ENCODE measurements at places on chromosomes 12 and 14.

- DNase-seq = no peak
Observed at GRCh38 chr14:35878272-35879150, 52.4 kb downstream of the BRMS1L start.

GRCh38 chr14:79383031-79383430 is 828.3 kb downstream of the DIO2 start:
- no peak for DNase-seq

- DNase-seq = no peak
Observed at GRCh38 chr14:51834240-51834639, 26.2 kb upstream of the GNG2 start.

DNA sequence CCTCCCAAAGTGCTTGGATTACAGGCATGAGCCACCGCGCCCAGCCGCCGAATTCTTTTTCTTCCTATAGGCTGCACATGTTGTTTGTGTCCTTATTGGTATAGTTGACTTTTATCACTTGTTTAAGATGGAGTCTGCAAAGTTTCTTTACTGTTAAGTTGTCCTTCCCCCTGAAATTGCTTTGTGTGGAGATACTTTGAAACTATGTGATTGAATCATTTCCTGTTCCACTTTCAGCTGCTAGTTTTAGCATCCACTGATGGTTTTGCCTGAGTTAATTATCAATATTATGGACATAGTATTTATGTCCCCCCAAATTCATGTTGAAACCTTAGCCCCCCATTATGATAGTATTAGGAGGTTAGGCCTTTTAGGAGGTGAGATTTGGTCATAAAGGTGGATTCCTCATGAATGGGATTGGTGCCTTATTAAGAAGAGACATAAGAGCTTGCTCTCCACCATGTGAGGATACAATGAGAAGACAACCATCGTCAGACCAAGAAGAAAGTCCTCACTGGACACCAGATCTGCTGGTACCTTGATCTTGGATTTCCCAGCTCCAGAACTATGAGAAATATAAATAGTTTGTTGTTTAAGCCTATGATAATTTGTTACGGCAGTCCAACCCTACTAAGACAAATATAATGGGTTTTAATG is 34.9 kb downstream of the PPHLN1 start:
- DNase-seq = no peak

DNA sequence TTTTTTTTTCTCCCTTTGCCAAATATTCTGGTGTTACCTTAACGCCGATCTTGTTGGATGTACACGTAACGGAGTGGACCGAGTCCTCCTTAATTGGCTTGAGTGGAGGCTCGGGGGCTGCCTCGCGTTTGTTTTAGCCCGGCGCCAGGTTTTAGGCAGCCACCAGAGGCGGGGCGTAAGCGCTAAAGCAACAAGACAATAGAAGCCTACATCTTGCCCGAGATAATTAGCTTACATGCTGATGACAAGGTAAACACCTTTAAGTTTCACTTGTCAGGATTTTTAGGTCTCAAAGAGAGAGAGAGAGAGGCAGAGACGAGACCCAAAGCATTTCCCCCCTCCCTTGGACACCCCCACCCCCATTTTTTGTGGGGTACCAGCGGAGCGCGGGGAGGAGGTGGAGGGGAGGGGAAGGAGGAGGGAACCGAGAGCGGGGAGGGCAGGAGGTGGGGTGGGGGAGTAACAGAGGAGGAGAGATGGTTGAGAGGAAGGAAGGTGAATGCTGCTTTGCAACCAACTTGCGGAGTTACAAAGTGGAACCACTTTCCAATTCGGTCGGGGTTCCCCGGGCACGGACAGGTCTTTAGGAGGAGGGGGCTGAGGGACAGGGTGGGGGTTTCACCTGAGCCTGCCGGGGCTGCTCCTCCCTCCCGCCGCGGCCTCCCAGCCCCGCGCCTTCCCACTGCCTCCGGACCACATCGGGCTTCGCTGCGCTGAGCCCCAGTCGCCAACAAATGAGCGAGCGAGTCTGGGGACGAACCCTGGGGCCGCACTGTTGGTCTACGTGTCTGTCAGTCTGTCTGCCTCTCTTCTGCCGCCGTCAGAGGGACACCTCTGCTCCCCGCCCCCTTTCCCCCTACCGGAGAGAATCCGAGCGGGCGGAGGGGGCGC is at the start of gene NKX2-1:
Gene NKX2-1 (minus strand): TSS at position 802 of the 891 bp plus-strand sequence. CDS start 103 bp downstream, at position 699.
- DNase-seq = no peak

DNA sequence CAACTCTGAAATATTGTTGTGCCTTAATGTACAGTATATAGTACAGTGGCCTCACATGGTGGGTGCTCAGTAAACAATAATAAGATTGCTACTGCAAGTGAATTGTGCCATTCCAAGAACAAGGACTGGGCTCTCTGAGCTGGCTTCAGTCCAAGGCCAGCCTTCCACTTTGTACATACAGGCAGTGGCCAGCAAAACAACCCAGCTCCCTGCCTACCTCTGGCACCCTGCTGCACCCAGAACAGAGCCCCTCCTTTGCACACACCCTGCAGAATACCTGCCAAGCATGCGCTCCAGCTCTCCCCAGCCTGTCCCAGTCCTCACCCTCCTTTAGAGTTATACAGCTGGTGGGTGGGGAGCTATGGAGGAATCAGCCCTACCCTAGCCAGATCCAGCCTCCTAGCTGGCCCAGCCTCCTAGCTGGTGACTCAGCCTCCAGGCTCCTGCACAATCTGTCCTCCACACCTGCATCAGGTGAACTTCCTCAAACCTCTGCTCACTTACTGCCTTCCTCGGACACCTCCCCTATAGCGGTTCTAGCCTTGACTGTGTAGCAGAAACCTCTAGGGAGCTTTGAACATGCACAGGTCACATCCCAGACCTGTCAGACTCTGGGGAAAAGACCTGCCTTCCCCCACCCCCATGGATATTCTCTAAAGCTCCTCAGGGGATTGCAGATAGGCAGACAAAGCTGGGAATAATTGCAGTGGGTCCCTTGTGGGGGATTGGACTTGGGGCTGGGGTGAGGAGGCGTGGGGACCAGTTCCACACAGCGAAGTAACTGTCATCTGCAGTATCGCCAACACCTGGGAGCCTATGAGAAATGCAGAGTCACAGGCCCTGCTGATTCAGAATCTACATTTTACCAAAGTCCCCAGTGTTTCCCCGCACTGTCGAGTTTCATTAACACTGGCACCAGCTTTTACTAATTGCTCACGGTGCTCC is 17.9 kb downstream of the ZDHHC22 start:
- DNase-seq = peak; percentile 47

GRCh38 chr12:111261911-111262676 is 106.8 kb downstream of the PHETA1 start:
- DNase-seq = no peak

- DNase-seq = no peak
Observed at GRCh38 chr14:104773505-104774452, 20.8 kb downstream of the SIVA1 start.

- no peak for DNase-seq
Observed at GRCh38 chr12:123278101-123278627, 6.5 kb upstream of the CDK2AP1 start.

DNA sequence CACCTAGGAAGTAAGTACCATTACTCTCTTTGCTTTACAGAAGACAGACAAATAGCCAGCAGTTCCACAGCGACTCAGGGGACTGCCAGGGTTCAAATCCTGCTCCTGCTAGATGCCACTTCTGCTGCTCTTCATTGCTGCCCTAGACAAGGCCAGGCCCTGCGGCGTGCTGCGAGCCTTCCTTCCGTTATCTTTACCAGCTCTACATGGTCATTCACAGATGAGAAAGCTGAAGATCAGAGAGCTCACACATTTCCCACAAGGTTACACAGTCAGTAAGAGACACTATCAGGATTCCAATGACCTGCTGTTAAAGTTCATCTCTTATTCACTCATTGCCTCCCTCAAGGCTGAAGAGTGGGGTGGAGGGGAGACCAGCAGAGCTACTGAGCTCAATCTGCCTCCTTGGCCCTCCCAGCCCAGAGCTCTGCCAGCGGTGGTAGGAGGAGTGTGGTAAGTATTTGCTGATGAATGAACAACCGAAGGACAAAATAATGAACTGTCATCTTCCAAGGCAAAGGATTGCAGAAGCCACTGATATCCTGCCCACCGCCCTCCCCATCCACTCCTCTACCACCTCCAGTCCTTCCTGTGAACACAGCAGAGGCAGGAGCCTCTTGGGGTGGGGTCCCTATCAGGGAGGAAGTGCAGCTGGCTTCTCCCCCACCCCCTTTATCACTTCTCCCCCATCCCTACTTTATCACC is 14.6 kb upstream of the HDAC7 start:
- DNase-seq = no peak

DNA sequence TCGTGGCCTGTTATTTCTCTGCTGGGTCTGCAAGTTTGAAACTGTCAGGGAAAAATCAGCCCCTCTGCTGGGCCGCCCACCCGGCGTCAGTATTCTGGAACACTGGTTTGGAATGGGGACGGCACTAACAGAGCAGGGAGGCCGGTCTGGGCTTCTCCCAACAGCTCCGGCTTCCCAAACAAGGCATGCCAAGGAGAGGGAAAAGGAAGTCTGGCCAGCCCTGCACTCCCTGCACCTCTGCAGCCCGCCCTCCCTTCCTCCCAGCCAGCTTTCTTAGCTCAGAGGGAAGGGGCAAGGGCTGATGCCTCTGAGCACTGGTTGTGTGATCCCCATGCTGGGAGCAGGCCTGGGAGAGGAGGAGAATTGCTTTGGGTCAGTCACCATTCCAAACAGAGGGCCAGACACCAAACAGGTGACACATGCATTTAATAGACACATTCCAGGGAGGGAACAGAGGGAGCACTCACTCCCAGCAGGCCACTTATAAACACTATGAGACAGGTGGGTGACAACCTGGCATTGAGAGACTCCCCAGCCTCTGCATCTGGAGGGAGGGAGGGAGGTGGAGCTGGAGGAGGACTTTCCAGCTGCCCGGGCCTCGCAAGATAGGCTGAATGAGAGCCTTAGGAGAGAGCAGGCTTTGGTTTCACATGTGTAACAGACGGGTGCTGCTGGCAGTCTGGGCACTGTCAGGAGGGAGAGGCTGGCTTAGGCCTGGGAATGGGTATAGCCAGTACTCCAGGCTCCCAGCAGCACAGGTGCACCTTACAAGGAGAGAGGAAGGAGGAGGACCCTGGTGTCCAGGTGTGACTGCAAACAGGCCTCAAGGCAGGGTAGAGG is 10.3 kb downstream of the KRT75 start:
- no peak for DNase-seq

DNA sequence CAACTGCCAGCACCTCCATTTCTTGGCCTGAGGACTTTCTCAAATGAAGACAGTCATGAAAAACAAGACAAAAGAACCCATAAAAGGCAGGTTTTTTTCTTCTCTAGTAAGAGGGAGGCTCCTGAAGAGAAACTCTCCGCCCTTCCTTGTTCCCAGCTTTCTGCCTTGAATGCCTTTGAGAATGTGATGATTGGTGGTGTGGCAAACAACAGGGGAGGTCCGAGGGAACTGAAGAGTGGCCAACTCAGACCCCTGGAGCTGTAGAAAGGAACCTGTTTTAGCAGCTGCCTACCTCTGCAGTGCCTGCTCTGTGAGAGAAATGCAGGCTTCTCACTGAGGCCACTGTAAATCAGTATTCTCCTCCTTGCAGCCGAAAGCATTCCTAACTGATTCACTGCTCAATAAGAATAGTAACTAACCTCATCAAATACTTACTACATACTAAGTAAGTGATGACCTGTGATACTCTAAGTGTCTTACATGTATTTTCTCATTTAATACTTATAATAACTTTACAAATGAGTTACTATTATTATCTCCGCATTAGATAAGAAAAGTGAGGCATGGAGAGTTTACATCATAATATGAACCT is 16.7 kb upstream of the ERC1 start:
- no peak for DNase-seq

DNA sequence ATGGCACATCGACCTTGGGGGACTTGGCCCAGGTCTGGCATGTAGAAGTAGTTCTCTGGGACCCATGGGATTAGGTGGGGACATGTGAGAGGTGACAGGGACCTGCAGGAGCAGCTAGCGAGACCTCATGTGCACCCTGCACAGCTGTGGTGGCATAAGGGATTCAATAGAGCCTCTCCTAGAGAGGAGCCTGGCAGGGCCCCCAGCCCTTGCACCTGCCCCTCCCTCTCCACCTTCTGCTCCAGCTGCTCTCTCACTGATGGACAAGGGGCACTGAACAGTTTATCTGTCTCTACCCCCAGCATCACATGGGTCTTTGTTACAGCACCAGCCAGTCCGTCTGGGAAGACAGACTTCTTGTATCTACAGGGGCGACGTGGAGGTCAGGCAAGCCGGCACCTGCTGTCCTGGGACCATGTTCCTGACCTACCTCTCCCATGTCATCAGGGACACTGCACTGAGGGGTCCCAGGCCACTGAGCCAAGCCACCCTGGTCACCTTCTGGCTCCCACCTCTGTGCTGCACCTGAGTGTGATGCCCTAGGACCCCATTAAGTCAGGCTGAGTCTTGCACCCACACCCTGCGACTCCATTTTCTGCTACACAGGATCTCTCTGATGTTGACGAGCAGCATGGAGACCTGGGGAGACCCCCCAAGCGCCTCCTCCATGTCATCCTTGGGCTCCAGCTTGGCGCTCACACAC is 32.6 kb downstream of the DDX11 start:
- DNase-seq = no peak

DNA sequence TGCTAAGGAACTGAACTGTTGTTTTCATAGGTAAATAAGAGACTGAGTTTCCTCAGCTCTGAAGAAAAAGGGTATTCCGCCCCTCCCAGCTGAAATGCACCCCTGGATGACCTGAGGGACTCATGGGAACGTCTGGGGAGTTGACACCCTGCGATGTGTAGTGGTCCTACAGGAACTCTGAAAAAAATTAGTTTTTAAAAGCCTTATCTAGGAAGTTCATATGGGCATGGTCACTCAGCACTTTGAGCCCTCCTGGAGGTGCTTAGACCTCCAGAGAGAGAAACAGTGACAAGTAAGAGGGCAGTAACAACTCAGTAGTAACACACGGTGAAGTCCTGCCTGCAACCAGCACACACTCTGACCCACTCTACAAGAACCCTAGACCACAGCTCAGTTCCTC is 91.2 kb upstream of the CNOT2 start:
- no peak for DNase-seq

GRCh38 chr12:15497671-15498292 is 175.5 kb downstream of the PTPRO start:
- no peak for DNase-seq

GRCh38 chr12:14048941-14049545 is 67.6 kb upstream of the GRIN2B start:
- no peak for DNase-seq
